ENCODE measurements at places on chromosomes 6 and 20.

GRCh38 chr20:24777746-24778145, 171.3 kb upstream of the CST7 start:
- no peak for DNase-seq

GRCh38 chr6:135851442-135852271, at the start of gene PDE7B:
PDE7B (plus strand) TSS chr6:135851701.
- peak; percentile 73 for DNase-seq

DNA sequence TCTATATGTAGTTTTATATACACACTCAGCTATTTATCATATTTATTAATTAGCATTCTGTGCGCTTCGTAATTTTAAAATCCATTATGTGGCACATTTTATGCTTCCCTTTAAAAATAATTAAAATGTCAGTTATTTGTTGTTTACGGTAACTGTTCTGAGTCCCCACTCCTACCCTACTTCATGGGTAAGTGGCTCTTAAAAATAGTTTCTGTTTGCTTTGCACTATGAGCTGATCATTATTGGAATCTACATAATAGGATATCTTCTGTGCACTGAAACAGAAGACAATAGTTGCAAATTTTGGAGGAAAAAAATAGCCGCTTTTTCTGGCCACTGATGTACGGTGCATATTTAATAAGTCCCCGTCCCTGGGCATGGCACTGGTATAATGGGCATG, 25.2 kb downstream of the LCA5 start:
- no peak for DNase-seq

DNA sequence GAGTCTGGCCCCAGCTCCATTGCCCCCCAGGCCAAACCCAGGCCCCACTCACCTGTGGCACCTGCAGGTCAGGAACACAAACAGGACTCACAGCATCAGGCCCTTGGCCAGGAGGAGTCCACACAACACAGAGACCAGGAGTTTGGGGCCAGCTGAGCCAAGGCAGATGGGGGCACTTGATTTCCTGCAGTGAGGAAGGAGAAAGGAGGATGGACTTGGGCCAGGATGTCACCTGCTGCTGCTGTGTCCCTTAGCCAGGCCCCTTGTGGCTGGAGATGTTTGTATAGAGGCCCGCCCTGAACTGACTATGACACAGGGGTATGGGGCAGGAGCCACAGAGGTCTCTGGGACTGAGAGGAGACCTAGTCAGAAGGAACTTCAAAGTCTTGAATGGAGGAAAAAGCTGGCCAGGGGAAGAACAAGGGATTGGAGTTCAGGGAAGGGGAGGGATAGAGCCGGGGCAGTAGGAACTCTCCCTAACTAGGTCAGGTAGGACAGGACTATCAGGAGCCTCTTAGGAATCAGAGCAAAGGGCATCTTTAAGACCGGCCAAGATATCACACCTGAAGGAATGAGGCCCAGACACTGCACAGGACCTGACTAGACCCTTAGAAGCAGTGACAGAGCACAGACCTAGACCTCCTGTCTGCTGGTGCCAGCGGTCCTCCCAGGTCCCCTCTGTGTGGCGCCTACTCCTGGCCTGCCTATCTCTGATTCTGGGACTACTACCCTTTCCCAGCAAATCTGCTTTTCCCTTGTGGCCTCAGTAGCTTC, 8.8 kb upstream of the TREML2 start:
- no peak for DNase-seq

- peak; percentile 55 for DNase-seq
Measured at GRCh38 chr20:57450419-57450818, 59.2 kb downstream of the RBM38 start.

DNA sequence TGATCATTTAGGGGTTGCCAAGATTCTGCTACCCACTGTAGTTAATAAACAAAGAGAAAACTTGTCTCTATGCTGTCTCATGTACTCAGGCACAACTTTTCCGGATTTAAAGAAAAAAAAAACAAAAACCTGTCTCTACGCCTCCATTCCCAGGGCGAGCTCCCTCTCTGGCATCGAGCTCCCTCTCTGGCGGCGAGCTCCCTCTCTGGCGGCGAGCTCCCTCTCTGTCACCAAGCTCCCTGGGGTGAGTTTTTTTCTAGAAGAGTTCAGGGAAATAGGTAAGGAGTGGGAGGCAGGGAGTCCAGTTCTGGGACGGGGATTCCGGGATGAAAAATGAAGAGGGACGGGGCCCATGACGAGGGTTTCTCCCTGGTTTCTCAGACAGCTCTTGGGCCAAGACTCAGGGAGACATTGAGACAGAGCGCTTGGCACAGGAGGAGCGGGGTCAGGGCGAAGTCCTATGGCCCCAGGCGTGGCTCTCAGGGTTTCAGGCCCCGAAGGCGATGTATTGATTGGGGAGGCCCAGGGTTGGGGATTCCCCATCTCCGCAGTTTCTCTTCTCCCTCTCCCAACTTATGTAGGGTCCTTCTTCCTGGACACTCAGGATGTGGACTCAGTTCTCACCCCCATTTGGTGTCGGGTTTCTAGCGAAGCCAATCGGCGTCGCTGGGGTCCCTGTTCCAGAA, 16.5 kb upstream of the HLA-A start:
- DNase-seq: no peak
